ENCODE measurements at places on chromosomes 16 and 17.

- no peak for DNase-seq
Observed at GRCh38 chr17:34171245-34171818, 83.8 kb upstream of the CCL2 start.

- DNase-seq, result no peak
Observed at GRCh38 chr16:30527635-30528178, 1.3 kb upstream of the ZNF768 start.

GRCh38 chr17:45782889-45783592 is 1.1 kb upstream of the CRHR1 start:
- no peak for DNase-seq

DNA sequence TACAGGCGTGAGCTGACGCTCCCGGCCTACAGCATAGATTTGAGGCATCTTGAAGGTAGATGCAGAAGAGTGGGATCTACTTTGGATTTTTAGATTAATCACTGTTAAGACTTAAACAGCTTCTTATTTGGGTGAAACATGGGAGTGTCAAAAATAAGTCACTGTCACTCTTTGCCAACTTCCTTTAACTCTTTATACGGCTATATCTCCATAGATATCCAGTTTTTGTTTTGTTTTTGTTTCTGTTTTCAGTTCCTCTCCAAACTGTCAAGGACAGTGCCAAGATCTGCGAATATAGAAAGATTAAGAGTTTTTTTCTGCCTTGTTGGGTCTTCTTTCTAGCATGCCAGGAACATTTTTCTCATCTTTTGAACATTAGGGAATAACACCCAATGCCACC is 706.1 kb downstream of the WWOX start:
- no peak for DNase-seq

DNA sequence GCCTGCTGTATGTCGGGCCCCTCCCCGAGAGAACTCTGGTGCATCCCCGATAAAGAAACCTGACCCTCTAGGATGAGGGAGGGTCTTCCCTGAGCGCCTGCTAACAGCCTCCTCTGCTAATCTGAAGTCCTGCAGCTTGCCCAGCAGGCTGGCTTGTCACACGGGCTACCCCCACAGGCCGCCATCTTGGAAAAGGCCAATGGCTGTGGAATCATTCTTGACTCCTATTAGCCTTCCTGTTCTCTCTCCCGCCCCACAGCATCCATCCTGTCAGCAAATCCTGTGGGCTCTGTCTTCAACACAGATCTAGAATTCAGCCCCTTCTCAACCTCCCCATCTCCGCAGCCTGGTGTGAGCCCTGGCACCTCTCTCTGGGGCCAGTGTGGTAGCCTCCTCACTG is 12.0 kb downstream of the IL4R start:
- no peak for DNase-seq

- DNase-seq, result peak; percentile 86
Observed at GRCh38 chr17:57889892-57890856, 40.3 kb upstream of the MRPS23 start.

DNA sequence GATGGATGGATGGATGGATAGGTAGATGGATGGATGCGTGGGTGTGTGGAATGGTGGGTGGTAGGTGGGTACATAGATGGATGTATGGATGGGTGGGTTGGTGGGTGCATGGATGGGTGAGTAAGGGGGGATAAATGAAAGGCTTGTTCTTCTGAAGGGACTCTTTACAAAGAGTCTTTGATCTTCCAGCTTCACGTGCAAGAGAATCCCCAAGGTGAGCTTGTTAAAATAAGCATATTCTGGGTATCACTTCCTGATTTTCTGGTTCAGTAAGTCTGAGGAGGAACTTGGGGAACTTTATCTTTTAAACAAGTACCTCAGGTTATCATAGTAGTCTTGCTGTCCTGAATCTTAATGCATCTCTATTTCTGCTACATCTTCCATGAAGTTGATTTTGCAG is 639.1 kb downstream of the MAF start:
- DNase-seq, result no peak
